ENCODE measurements at places on chromosomes 2 and 18.

DNA sequence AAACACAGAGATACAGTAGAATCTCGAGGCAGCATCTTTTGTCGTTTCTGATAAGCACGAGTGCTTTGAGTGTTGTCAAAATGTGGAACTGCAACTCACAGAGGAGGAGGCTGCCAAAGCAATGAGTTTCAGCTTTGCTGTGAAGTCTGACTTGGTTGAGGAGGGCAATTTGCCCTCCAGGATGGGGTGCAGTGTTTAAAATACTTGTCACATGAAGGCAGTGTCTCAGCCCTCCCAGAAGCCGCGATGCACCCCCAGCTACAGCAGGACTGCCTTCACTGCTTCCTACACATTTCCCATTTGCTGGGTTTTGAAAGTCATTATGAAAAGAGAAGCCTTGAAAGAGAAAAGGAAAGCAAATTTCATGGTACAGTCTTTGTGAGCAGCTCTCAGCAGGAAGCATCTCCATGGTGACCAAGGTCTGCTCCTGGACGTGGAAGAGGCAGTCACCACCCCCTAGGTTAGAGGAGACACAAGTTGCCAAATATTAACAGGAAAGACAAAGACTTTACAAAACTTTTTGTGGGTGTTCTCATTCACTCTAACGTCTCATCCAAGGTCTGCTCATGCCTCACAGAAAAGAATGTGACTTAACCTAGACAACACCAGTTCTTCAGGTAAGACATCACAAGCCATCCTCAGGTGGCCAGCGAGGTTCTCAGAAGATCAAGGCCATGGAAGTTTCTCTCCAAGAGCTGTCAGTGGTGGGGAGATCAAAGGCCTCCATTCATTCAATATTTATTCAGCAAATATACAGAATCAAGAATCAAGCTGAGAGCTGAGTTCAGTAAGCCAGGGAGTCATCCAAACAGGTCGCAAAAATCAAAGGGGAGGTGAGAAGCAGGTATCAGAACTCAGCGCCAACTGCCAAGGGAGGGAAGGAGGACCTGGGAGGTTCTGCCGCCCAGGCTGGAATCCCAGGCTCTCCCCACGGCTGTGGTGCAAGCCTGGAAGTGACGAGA, 476.0 kb downstream of the EIPR1 start:
- no peak for DNase-seq

GRCh38 chr2:166167449-166167848, 39.6 kb upstream of the SCN1A start:
- no peak for DNase-seq

DNA sequence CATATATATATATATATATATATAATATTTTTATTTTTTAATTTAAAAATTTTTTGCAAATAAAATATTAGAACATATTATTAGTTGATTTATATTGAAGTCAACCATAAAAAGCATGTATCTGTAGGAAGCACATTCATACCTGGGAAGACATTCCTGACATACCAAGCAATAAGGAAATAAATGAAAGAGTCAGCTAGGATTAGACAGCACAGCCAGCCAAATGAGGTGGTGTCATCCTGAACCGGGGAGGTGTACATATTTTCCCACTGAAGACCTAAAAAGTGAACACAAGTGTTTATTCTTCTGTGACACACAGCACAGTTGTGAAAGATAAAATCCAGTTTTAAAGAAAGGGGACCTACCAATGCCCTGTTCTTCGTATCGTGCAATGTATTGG, 149.2 kb downstream of the ABCA12 start:
- DNase-seq, result no peak

GRCh38 chr2:9113262-9113661, 93.3 kb upstream of the ASAP2 start:
- peak; percentile 65 for DNase-seq

DNA sequence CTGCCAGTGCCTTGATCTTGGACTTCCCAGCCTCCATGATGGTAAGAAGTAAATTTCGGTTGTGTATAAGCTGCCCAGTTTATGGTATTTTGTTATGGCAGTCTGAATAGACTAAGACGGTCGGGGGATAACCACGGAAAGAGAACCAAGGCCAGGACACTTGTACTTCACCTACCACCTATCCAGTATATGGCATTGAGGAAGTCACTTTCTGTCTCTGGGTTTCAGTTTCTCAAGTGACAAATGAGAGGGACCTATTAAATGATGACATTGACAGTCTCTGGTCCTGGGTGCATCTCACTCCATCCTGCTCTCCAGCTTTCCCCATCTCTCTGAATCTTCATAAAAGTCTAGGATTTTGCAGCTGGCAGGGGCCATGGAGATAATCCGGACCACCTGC, 183.8 kb upstream of the MSH6 start:
- DNase-seq, result no peak

DNA sequence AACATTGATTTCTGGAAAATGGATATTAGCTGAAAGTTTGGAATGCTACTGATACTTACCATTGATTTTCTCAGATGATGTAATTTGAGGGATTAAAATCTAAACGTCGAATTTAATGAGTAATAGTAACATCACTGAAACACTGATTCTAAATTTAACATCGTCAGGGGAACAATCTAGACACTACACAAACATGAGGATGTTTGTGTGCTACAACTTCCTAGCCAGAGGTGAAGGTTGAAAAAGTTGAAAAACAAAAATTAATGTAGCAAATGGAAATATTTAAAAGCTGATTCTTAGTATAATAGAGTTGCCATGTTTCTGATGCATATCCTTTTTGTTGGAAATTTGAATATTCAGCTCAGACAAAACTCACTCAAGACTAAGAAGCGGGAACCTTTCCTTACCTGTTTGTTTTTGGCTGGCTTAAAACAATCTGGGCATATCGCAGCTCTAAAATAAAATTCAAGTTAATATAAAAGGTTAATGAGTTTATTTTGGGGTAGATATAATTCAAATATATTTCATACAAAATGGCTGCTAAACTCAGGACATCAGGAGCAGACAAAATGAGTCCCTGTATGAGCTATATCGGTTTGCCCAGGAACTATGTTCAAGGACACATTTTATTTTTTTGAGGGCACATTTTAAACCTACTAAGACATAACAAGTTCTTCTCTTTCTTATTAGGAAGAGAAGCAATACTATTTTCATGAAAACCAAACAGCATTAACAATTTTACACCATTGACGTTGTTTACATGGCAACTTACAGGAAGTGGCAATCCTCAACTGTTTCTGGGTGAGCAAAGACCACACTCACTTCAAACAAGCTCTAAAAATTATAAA, 52.6 kb upstream of the PEX13 start:
- DNase-seq, result no peak

DNA sequence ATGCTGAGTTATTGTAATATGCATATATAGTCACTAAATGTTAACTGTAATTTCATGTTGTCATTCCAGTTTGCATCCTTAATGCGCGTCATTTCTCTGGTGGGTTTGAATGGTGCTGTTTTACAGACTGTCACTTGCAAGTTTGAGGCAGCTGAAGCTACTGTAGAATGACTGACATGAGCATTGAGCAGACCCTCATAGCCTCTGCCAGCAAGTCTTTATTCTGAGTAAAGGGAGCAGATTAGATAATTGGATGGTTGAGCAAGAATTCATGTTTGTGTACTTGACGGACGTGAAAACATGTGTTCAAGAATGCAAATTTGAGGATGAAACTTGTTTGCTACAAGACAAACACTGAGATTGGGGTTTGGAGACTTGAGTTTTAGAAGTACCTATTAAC, 854.8 kb upstream of the KLHL29 start:
- no peak for DNase-seq
